ENCODE measurements at places on chromosomes 5 and 9.
A peak's percentile ranks its signal among the peaks of the same experiment; 100 is the strongest.

DNA sequence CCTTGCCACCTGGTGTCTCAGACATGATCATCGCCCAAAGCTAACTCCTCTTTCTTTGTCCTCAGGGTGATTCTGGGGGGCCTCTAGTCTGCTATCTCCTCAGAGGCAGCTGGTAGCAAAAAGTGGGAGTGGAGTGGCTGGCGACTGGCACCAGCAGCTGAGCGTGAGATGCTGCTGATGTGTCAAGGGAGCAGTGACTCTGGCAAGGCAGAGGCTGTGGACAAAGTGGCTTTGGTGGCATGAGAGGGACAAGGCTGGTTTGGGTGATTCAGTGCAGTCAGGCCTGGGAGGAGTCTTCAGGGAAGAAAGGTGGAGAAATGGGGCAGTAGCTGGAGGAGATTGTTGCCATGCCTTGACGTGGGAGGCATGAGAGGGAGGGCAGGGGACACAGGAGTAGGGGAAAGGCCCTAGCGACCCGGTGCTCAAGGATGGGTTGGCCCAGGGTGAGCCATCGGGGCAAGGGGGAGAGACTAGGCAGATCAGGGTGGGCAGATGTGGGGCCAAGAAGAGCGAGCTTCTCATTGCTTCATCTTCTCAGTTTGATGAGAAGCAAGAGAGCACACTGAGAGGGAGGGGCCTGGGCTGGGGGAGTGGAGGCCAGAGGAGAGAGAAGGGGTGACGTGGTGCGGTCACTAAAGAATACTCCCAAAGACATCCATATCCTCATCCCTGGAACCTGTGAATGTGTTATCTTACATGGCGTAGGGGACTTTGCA, 64.2 kb upstream of the SPTLC1 start:
- DNase-seq, result peak; percentile 5

- DNase-seq, result no peak
Measured at GRCh38 chr9:90419221-90419851, 223.3 kb downstream of the DIRAS2 start.

- DNase-seq, result no peak
Measured at GRCh38 chr9:106701611-106702010, 161.4 kb upstream of the ZNF462 start.

DNA sequence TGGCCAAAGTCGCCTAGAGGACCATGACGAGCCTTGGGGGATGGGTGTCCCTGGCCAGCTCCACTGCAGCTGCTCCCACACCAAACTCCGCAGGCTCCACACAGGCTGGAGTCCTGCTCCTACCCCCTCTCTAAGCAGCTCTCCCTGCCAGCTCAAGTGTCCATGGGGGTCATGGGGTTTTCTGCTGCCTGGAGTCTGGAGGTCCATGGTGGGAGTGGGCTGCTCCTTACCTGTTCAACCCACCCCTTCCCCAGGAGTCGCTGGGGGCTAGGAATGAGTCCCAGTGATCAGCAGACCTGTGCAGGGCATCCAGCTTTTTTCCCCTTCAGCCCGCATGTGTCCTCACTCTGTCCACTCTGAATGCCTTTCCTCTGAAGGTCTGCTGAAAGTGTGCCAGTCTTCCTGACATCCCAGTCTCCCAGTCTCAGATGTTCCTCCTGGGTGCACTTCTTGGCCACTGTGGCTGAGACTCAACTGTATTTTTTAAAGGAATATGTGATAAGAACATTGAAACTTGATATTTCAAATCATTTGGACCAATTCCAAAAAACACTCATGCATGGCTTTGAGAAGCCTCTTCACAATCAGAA, 261.3 kb upstream of the ANKH start:
- no peak for DNase-seq

GRCh38 chr9:125969868-125970267, 222.7 kb downstream of the PBX3 start:
- DNase-seq, result no peak

GRCh38 chr5:151896031-151896691, 28.5 kb downstream of the GLRA1 start:
- DNase-seq, result no peak

- DNase-seq, result no peak
Measured at GRCh38 chr9:112548836-112549595, 62.4 kb downstream of the KIAA1958 start.

GRCh38 chr5:83839256-83839655, 118.6 kb upstream of the HAPLN1 start:
- DNase-seq, result no peak

GRCh38 chr9:129401623-129402370, 219.1 kb downstream of the C9orf50 start:
- DNase-seq, result peak; percentile 38

- no peak for DNase-seq
Measured at GRCh38 chr9:33111631-33112030, 35.2 kb upstream of the SMU1 start.

GRCh38 chr5:124628721-124629596, 117.5 kb downstream of the ZNF608 start:
- DNase-seq, result peak; percentile 15

DNA sequence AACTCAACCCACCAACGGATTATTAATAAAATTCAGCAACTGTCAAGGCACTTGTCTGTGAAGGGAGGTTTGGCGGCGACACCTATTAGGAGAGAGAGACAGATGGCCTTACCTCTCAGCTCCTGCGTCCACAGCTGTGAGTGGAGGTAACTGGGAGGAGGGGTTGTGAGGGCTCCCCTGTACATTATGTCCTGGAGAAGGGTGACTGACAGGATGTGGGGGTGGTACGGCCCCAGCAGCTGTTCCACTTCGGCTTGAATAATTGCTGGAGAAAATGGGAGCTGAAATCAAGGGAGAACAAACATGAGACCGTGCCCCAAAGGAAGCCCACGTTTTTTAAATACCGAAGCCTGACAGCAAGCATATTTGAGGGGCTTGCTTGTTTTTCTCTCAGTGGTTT, 353.5 kb upstream of the RFX3 start:
- no peak for DNase-seq

DNA sequence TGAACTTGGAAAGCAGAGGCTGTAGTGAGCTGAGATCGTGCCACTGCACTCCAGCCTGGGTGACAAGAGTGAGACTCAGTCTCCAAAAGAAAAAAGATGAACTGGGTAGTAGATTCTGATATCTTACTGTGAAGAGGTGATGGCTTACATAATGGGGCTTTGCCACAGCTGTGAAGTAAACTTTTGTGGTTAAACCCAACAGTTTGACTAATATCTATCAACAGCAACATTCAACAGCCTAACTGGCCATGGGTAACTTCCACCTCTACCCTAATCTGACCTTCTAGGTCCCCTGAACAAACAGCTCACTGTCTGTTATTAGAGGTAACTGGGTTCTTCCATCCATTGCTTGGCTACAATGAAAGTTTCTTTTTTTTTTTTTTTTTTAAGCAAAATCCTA, 52.1 kb downstream of the TLE1 start:
- peak; percentile 65 for DNase-seq
